ENCODE measurements at places on chromosomes 4 and X. TPM values are rescaled to one million over a fixed set of nuclear protein-coding genes. Genes with fewer than 3 reads are reported as not detected.

RHOH gene
- total RNA-seq = not detected

COX7B2 gene
- total RNA-seq = not detected

DNA sequence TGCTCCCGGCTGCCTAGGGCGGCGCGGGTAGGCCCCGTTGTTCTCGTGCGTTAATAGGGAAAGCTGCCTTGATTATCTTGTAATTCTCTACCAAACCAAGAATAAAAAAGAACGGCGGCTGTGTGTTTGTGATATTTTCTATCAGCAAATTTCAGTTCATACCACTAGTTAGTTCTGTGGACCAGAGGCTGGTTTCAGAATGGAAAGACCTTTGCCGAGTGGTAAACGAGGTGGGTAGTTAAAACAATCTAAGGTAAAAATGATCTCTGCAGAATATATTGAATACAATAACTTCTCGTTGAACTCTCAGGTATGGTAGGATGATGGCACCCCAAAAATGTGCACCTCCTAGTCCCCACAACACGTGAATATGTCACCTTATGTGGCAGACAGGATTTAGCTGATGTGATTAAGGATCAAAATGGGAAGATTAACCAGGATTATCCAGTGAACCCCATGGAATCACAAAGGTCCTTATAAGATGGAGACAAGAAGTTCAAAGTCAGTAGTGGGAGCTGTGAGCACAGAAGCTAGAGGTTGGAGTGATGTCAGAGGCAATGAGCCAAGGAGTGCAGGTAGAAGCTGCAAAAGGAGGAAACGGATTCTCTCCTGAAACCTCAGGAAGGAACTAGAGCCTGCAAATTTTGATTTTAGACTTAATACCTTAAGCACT lies 574 bp upstream of the CFAP97 start:
- peak overlapping the region; percentile 88 for H3K4me3 ChIP-seq
- H3K27ac ChIP-seq = peak overlapping the region; percentile 81
- H3K4me1 ChIP-seq = peaks cover 18% of the 10 kb centered on the region
- no peaks in the 10 kb centered on the region for H3K27me3 ChIP-seq
- DNase-seq = peak; percentile 47
- no peaks in the 10 kb centered on the region for H3K36me3 ChIP-seq

GRCh38 chr4:85761803-85762528 lies 287.0 kb downstream of the ARHGAP24 start:
- peak overlapping the region; percentile 63 for H3K4me3 ChIP-seq
- peak overlapping the region; percentile 88 for H3K27ac ChIP-seq
- no peaks in the 10 kb centered on the region for H3K27me3 ChIP-seq
- DNase-seq = peak; percentile 59
- no peaks in the 10 kb centered on the region for H3K36me3 ChIP-seq

GRPEL1 gene
- total RNA-seq = 21.6 TPM

DNA sequence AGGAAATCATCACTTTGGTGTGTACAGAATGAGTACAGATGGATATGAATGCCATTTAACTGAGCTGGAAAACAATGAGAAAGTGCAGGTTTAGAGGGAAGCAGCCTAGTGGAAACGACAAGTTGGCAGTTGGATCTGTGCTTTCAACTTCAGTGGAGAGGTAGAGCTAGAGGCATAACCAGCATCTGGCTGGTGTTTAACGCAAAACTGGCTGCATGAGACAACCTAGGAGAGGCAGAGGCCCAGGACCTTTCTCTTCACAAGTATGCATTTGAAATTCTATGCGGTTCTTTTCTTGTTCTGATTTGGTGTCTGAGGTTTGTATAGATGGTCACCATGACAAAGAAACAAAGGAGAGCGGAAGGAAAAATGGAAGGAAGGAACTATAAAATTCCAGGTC lies 63.1 kb downstream of the ANXA5 start:
- no peak overlapping the region for H3K27ac ChIP-seq
- DNase-seq = no peak
- no peaks in the 10 kb centered on the region for H3K36me3 ChIP-seq
- no peaks in the 10 kb centered on the region for H3K4me1 ChIP-seq
- no peak overlapping the region for H3K4me3 ChIP-seq

- no peak for DNase-seq
- no peak overlapping the region for H3K27ac ChIP-seq
- no peaks in the 10 kb centered on the region for H3K4me1 ChIP-seq
These were observed 109.1 kb downstream of the CRLF2 start for GRCh38 chrX:1103360-1103759.
